NCI-H1105 (cell line): ENCODE measurements at places on chromosomes 16 and 17.

DNA sequence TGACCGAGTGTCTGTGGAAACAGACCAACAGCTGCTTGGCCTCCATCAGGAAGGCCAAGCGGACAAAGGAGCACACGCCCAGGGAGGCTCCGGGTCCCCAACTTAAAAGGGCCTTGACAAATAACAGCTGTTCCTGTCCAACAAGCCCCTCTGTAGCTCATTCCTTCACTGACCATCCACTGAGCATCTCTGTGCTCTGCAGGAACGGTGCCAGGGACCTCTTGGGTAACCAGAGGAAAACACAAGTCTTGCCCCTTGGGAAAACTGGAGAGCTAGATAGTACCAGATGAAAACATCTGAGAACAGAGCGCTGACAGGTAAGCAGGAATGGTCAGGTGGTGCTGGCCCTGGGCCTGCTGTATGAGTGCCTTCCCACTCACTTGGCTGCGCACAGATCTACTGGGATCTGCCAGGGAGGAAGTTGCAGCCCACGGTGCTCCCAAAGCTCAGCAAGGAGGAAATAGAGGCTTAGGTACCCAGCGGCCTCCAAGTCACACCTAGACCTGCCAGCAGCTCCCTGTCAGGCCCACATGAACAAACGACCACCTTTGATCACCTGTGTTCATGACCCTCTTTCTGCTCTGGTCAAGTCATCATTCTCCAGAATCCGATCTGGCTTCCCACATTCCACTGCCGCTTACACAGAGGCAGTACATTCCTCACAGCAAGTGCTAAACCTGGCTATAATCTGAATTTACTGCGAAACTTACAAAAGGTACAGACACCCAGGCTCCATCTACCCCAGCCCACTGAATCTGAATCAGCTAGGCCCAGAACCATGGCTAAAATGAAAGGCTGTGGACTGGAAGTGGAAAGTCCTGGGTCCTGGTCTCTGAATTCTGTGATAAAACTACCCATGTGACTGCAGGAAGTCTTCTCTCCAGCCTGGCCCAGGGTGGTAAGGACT lies 12.5 kb downstream of the DCAKD start:
- DNase-seq = no peak

DNA sequence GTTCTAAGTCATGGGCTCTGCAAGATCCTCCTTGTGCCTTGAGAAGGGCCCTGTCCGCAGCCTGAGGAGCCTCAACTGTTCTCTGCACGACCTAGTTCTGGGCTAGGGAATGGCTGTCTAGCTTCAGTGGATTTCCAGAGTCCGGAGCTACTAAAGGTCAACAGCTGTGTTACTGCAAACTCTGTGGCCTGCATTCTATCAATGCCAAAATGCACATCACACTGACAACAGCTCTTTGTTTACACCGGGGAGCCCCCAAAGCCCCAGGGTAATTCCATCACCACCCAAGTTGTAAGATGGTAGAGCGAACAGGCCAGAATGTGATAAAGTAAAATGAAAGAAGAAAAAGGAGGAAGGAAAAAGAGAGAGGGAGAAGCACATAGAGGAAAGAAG lies 610.2 kb downstream of the MAF start:
- no peak for DNase-seq

- DNase-seq = no peak
These were observed 15.1 kb downstream of the SOX8 start for GRCh38 chr16:996681-997080.

- no peak for DNase-seq
These were observed 50.0 kb downstream of the VAC14 start for GRCh38 chr16:70750893-70751467.

DNA sequence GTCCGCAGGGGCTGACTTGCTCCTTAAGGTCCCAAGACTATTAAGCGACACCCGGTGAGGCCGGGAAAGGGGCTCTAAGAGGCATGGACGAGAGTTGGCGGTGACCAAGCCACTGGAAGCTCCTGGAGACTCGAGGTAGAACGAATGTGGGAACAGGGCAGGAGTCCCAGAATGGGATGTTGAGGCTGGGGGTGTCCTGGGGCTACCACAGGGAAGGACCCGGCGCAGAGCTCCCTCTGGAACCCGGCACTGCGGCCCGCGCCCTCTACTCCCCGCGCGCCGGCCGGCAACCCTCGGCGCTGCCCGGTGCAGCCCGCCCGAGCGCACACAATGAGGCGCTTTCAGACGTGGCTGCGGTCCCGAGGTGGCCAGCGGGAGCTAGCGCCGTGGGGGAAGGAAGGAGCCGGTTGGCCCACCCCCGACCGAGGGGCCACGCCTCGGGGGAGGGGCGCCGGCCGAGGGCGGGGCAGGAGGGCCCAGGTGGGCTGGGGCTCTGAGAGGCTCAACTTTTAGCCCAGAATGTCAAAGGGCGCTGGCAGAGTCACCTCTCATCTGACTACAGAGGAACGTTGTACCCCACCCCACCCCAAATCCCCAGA lies at the start of gene CHST6:
Gene CHST6, minus strand, starts transcription at position 366 of the 599 bp plus-strand sequence. CDS start 15,613 bp downstream, outside the sequence.
- DNase-seq = no peak

- DNase-seq = peak; percentile 62
These were observed 352 bp downstream of the MARF1 start for GRCh38 chr16:15642557-15643047.

DNA sequence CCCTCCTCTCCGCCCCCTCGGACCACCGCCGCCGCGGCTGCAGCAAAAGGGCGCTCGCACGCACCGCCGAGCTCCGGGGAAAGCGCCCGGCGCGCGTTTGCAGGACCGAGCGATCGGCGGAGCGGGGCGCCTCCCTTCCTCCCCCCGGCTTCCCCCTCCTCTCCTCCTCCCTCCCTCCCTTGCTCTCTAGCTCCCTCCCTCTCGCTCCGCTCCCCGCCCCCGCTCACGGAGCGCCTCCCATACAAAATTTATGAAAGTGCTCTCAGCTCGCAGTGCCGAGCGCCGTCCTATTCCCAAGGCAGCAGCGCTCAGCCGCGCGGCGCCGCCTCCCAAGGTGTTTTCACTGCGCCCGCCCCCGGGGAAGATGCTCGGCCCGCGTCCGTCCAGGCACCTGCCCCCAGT lies at the start of gene RTN4RL1:
Gene RTN4RL1, minus strand, starts transcription at position 115 of the 402 bp plus-strand sequence. CDS start 469 bp downstream, outside the sequence.
- peak; percentile 29 for DNase-seq

GRCh38 chr17:14831491-14831890 lies 433.6 kb downstream of the PMP22 start:
- no peak for DNase-seq

GRCh38 chr16:11950388-11950787 lies 8.5 kb upstream of the NPIPB2 start:
- DNase-seq = no peak

DNA sequence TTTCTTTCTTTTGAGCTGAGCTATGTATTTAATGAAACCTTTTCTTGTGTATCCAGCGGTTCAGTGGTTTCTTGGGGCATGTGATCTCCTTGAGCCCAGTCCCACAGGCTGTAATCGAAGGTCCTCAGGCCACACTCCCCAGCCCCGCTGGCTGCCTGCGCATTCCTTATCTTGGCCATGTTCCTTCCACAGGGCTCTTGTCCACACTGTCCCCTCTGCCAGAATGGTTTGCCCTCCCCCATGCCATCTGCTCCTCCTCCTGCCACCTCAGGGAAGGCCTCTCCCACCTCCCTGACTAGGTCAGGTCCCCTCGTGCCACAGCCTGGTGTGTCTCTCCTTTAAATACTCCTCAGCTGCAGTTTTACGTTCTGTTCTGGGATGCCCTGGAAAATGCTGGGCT lies 12.1 kb upstream of the NLRC5 start:
- no peak for DNase-seq

GRCh38 chr16:49833796-49834530 lies 21.9 kb downstream of the ZNF423 start:
- DNase-seq = no peak

DNA sequence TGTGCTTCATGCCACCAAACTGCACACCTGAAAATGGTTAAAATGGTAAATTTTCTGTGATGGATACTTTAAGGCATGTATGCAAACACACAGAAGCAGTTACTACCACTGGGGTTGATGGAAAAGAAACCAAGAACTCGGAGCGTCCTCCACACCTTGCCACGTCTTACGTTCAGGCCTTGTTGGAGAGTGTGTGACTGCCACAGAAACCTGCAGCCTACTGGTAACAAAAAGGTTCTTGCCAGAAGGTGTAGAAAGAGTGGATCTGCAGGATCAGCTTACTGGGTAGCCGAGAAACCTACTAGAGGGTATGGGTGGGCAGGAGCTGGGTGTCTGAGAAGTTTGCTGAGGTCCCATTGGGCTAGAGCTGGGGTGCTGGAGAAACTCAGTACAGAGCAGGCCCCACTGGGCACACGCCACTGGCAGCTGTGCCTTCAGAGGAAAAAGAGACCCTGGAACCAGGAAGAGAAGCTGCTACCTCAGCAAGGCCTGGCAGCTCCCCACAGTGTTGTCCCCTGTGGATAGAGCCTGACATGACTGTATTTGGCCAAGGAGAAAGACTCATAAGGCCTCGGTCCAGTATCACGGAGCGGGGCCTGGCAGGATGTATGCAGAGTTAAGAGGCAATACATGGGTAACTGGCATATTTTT lies 204.6 kb downstream of the SEC14L1 start:
- DNase-seq = no peak
